ENCODE measurements at places on chromosomes 11 and 22.

DNA sequence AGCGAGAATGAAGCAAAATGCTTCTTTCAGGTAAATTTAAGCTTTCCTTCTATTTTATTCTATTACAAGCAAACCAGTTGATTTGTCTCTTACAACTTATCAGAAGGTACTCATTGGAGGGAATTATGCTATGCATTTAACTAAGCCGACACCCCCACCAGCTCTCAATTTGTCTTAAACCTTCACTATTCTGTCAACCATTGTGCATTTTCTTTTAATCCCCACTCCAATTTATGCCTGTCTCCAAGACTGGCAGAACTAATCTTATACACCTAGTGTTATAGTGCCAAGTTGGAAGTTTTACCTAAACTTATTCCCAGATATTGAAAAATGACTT is 12.5 kb downstream of the TAF1D start:
- no peak for DNase-seq

GRCh38 chr11:104164028-104164520 is at the start of gene PDGFD:
Gene PDGFD (minus strand): TSS chr11:104164147.
- peak; percentile 57 for DNase-seq

GRCh38 chr11:128843198-128843785 is 23.8 kb downstream of the KCNJ1 start:
- no peak for DNase-seq

GRCh38 chr11:9210224-9210921 is 54.8 kb downstream of the DENND5A start:
- no peak for DNase-seq

- peak; percentile 77 for DNase-seq
These were observed 6.3 kb upstream of the KCNJ5 start for GRCh38 chr11:128884703-128885338.

DNA sequence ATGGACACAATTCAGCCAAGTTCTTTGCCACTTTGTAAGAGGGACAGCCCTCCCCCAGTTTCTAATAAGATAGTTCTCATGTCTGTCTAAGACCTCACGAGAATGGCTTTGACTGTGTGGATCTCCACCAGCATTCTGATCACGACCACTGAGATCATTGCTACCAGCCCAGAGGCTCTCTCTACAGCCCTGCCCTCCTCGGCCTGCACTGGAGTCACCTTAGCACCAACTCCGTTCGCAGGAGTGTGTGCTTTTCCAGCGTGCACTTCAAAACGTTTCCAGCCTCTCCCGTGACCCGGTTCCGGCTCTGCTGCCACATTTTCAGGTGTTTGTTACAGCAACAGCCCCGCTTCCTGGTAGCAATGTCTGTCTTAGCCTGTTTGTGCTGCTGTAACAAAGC is 26.2 kb downstream of the TSPAN32 start:
- no peak for DNase-seq

- no peak for DNase-seq
These were observed 192.6 kb upstream of the NAV2 start for GRCh38 chr11:19519912-19520641.

GRCh38 chr11:101401245-101401644 is 182.6 kb downstream of the TRPC6 start:
- DNase-seq: no peak

DNA sequence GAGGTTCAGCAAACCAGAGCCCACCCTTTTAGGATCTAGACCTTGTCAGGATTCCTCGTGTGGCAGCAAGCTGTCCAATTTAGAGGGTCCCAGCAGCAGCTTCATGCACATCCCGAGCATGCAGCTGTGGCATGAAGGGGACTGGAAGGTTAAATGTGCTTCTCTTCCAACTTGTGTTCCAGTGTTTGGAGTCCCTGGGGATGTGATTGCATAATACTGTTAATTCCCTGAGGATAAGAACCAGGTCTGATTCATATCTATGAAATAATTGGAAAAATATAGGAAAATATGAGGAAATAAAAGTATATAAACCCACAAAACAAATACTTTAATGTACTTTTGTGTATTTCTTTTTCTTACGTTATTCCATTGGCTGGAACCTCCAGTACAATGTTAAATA is 130.5 kb downstream of the MORC2 start:
- DNase-seq: no peak

DNA sequence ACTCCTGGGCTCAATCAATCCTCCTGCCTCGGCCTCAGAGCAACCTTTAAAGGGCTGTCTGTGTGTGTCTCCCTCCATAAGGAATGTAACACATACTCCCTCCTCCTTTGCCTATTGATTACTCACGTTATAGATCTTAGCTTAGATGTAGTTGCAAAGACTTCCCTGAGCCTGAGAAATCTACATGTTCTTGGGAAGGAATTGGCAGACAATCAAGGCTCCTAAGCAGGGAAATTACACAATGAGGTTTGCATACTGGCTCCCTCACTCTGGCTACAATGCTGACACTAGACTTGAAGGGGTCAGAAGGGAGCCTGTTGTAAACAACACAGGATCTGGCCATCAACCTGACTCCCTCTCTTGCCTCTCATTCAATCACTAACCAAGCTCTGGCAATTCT is 5.2 kb upstream of the OLFML1 start:
- no peak for DNase-seq

DNA sequence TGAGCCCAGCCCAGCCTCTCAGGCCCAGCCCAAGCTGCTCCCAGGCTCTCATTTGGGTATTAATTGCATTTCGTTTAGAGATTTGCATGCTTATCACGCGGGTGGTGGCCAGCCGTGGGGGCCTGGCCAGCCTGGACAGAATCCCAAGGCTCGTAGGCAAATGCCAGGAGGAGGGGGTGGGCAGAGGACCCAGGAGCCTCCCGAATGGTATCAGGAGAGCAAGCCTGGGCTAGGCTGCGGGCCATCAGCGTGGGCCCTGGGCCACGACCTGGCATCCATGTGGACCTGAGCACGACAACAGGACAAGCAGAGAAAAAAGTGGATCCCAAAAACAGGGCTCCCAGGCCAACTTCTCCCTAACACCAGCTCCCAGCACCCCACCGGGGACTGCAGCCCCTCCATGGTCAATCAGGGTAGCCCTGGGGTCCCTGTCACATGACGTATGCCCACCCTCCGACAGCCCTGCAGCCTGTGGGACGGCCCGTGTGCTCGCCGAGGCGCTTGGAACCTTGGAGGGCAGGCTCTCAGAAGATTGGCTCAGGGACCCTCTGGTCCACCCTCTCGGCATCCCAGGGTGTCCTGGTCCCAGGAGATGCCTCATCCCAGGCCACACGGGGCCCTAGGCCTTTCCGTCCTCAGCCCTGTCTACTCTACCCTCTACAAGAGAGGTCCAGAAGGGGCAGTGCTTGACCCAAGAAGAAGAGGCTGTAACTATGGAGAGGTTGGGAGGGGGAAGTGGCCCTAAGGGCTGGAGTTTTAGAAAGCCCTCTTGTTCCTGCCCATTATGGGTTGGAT is 8.8 kb downstream of the ASCL2 start:
- no peak for DNase-seq

DNA sequence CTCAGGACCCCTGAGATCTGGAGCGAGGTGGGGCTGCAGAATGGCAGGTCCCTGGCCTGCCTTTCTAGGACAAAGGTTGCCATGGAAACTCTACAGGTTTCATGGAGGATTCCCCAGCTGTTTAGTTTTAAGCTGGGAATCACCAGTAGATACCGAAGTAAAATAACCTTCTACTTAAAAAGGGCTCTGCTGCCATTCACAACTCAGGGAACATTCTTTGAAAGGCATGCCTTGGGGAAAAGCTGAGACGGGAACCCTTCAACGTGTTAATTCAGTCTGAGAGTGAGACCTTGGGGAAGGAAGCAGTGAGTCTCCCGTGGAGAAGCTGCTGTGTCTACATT is 493.3 kb downstream of the BRD1 start:
- DNase-seq: no peak

- DNase-seq: no peak
These were observed 303.6 kb downstream of the KIRREL3 start for GRCh38 chr11:126696982-126697381.

GRCh38 chr11:108875134-108875533 is 210.3 kb downstream of the DDX10 start:
- DNase-seq: no peak

DNA sequence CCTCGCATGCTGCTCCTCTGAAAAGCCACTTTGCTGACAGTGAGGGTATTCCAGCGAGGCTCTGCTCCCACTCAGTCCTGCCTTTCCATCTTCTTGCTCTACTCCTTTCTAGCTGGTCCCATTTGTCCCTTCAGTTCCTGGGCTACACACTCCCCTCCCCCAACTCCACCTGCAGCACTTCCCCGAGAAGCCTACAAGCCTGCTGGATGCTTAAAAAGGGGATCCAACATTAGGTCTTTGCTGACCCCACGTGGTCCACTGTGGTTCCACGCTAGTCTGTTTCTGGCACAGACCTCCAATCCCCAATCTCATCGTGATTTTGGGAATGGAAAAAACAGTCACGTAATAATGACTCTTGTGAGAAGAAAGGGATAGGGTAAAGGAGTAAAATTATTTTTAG is 121.6 kb upstream of the SNX19 start:
- DNase-seq: no peak

DNA sequence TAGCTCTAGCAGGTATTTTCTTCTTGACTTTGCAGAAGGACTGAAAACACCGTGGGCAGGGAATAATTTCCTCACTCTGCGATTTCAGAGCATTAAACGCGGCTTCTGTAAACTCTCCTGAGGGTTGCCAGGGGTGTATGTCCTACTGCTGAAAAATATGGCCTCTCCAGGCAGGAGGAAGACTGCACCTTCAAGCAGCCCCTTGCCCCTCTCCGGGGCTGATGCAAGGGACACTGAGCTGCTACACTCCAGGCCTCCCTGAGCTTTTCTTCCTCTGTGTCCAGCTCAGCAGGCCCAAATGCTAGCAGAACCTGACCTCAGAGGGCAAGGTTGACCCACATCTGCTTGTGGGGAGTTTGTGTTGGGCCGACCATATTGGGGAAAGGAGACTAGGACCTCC is 2.2 kb downstream of the CD6 start:
- no peak for DNase-seq

GRCh38 chr11:8006349-8006977 is 19.3 kb downstream of the EIF3F start:
- peak; percentile 59 for DNase-seq

GRCh38 chr22:40544758-40545157 is 91.8 kb downstream of the MRTFA start:
- DNase-seq: no peak

DNA sequence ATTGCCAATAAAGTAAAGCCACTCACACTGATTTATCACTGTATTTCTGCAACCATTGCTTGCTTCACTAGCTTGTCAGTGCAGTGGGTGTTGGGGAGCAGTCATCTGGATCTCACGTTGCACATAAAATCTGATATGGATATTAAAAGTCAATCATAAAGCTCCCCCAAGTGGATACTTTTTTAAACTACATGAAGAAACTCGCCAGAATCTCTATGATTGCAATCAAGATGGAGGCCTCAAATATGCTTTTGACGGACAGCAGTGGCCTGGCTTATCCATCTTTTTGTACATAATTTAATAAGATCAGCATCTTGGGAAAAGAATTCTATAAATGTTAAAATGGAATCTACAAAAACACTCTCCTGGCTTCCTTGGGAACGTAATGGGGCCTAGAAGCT is 137.7 kb downstream of the WT1 start:
- DNase-seq: peak; percentile 21

- DNase-seq: no peak
These were observed 7.3 kb upstream of the SPINDOC start for GRCh38 chr11:63805844-63806415.

- DNase-seq: no peak
These were observed 62.4 kb downstream of the PARVB start for GRCh38 chr22:44086271-44087088.

- no peak for DNase-seq
These were observed 2.6 kb downstream of the ZNRF3 start for GRCh38 chr22:28885939-28886338.

DNA sequence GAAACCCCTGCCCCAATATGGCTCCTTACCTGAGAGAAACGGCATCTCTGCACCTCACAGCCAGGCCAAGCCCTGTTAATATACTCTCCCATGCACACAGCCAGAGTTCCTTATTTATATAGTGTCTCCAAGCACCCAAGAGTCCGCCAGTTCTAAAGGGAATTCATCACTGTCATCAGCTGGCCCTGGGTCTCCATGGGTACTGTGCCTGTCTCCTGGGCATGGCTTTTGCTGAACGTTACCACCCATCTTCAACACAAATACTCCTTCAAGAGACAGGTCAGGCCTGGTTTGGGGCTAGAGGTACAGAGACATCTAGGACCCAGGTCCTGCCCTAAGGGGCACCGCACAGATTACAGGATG is 1.6 kb upstream of the ATG16L2 start:
- no peak for DNase-seq

DNA sequence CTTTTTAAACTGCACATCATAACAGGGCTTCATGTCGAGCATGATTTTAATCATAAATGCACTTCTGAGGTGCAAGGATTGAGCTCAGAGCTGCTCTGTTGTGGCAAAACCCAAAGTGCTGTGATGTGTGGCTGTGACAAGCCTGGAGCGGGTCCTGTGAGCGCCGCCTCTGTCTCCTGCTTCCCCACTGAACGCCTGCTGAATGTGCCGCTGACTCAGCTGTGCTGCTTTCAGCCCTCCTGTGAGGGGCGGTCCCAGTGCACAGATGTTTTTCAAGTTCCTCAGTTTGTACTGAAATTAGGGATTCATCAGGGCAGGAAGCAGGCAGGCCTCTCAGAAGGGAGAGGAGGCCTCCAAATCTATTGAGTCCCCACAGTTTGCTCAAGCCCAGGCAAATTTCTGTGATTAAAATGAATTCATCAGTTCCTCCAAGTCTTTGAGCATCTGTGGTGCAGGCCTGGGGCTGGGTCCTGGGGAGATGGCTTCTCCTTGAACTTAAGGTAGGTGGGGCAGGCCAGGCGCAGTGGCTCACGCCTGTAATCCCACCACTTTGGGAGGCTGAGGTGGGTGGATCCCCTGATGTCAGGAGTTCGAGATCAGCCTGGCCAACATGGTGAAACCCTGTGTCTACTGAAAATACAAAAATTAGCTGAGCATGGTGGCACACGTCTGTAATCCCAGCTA is 3.0 kb upstream of the GTSE1 start:
- DNase-seq: no peak

DNA sequence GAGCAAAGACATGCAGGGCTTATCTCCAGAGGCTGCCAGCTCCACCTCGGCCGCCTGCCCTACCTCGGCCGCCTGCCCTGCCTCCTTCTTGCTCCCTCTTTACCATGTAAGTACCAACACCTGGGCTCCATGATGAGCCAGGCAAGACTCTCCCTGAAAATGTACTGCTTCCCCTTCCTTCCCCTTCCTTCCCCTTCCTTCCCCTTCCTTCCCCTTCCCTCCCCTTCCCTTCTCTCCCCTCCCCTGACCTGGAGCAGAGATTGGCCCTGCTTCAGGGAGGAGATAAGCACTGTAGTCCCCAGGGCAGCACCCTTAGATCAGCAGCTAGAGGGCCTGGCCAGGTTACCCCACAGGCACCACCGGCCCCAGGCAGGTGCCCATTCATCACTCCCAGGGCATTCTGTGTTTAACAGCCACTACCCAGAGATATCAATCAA is 25.4 kb upstream of the ADORA2A start:
- no peak for DNase-seq

DNA sequence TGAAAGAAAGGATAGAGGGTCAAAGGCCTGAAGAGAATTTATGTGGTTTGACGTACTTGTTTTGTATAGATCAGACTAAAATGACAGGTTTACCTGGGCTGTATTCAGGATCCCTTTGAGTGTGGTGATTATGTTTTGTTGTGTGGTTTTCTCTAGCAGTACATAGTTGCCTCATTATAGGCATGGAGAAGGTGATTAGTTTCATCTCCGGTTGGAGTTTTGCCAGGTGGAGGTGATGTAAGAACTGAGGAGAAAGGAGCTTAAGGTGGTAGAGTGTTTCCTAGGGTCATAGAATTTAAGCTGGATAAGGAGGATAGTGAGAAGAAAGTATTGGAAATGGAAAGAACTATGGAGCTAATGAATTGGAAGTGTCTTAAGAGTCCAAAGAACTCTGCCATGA is 229.0 kb downstream of the TMEM135 start:
- DNase-seq: no peak

GRCh38 chr11:27930946-27931345 is 177.0 kb downstream of the KIF18A start:
- DNase-seq: no peak

Measured in CD4-positive, alpha-beta T cell treated with Interleukin-10 for 1 hour (primary cell).